ENCODE measurements at places on chromosomes 2 and 18. TPM values are rescaled to one million over a fixed set of nuclear protein-coding genes. Genes with fewer than 3 reads are reported as not detected.

Gene BCL11A
- polyA plus RNA-seq, result 3.7 TPM

Gene IL36A
- polyA plus RNA-seq, result not detected

Gene CAVIN2
- 76.0 TPM for polyA plus RNA-seq

Gene ARHGAP15
- 8.2 TPM for polyA plus RNA-seq

Gene TRMT61B
- polyA plus RNA-seq, result 32.7 TPM

Gene RAX
- polyA plus RNA-seq, result not detected

Gene NEUROD1
- polyA plus RNA-seq, result not detected

Gene SIGLEC15
- polyA plus RNA-seq, result 0.09 TPM

Gene FIGLA
- polyA plus RNA-seq, result not detected

Gene ITPRIPL1
- polyA plus RNA-seq, result 0.50 TPM

Gene OTX1
- polyA plus RNA-seq, result not detected

Gene PARD3B
- 3.0 TPM for polyA plus RNA-seq

Gene CYBRD1
- 88.3 TPM for polyA plus RNA-seq

Gene SS18
- 24.6 TPM for polyA plus RNA-seq

Gene AUP1
- 75.3 TPM for polyA plus RNA-seq

Gene LONRF2
- 5.0 TPM for polyA plus RNA-seq

Gene CRYGB
- polyA plus RNA-seq, result not detected

Gene DSG3
- not detected for polyA plus RNA-seq

All from right cardiac atrium (tissue), 5 donors.